ENCODE measurements at places on chromosomes 5 and 9.

- ATAC-seq: no peak
Measured at GRCh38 chr5:94691949-94692348, 73.5 kb downstream of the SLF1 start.

DNA sequence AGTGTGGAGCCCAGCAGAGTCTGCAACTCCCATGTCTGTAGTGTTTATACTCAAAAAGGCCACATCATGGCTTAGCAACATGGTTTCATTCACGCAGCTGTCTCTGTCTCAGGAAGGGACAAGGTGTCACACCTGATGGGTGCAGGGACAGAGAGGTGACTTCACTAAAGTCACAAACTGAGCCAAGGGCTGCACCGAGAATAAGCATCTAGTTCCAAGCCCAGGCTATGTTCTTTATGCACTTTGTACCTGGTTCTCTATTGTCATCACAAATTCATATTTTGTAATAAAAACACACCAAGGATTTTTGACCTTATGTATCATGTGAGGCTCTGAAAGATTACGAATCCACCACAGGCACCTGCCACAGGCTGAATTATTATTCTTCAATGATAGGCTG is 64.9 kb upstream of the STK32A start:
- ATAC-seq: no peak

- ATAC-seq: no peak
Measured at GRCh38 chr9:4494332-4494731, 4.1 kb downstream of the SLC1A1 start.

GRCh38 chr5:133362438-133362837 is 249.9 kb downstream of the FSTL4 start:
- ATAC-seq: no peak

GRCh38 chr5:11777096-11777495 is 127.2 kb downstream of the CTNND2 start:
- ATAC-seq: no peak

DNA sequence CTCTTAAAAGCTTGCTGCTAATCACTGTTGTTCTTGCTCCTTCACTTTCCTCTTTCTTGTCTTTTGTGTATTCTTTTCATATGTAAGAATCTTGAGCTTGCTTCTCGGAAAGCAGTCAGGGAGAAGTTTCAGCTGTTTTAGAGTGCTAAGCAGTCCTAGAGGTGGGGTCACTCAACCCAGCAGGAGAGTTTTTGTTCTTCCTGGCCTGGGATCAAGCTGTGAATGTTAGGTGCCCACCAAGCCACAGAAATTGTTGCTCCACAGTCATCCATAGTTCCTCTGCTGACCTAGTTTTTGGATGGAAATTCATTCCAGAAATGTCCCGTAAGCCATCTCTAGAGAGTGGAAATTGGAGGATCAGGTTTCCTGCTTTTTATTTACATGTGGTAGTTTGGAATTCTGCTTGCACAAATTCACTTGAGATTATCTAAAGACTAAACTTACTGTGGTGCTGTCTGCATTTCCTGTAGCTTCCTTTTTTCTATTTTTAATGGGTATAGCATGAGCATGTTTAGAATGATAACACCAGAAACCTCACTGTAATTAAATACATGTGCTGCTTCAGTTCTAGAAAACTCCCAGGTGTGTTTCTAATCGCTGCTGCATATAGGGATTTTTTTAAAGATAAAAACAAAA is 108.7 kb downstream of the MAST4 start:
- no peak for ATAC-seq

DNA sequence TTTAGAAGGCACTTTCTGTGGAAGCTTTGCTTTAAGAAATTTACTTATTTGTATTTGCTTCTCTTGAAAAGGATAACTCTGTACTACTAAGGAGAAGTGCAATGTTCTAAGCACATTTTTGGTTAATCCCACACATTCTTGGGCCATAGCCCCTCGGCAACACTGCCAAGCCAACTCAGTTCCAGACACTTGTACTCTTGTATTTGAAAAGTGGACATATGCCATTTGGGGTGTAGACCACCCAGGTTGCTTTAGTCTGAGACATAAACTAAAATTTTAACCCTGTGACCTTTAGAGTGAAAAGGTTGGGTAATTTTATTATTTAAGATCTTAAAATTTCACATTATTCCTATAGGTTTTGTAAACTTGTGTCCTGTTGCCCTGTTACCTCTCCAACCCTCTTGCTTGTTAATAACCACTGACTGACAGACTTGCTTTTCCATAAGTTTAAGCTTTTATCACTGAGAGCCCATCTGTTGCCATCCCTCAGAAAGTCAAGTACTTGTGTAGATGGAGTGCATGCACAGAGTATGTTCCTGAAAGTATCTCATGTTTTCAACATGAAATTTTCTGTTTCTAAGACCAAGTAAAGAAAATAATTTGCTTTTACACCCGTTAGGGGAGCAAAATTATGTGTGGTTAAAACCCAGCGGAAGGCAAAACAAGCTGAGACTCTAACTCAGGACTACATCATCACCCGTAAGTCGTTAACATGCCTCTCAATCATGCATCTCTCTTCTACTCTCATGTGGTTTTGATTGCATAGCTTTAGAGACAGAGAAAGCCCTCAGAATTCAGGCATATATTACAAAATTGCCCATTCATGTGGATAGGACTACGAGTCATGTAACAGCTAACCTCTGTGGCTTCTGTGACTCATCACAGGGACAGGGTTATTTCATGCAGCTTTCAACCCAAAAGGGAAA is 117.3 kb downstream of the GDNF start:
- ATAC-seq: no peak

- ATAC-seq: no peak
Measured at GRCh38 chr5:80864706-80865435, 95.3 kb upstream of the RASGRF2 start.

GRCh38 chr5:156491766-156492165 is 164.8 kb downstream of the SGCD start:
- no peak for ATAC-seq

DNA sequence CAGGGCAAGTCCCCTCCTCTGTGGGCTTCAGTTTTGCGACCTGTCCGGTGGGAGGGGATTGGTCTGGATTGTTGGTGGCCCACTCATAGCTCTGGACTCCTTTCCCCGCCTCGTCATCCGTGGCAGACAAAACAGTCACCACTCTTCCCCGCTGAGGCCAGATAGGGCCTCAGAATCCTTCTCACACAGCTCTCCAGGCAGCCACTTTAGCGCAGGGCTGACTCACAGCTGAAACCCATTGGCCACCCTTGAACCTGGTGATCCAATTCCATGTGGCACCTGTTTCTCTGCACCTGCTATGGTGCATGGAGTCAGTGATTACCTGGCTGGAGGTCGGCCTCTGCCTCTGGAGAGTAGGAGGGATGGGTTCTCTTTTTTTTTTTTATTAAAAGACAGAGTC is 15.8 kb upstream of the CACFD1 start:
- no peak for ATAC-seq

GRCh38 chr5:119370486-119370885 is 14.7 kb downstream of the TNFAIP8 start:
- ATAC-seq: no peak

GRCh38 chr9:103802068-103802467 is 292.0 kb upstream of the SMC2 start:
- ATAC-seq: no peak

DNA sequence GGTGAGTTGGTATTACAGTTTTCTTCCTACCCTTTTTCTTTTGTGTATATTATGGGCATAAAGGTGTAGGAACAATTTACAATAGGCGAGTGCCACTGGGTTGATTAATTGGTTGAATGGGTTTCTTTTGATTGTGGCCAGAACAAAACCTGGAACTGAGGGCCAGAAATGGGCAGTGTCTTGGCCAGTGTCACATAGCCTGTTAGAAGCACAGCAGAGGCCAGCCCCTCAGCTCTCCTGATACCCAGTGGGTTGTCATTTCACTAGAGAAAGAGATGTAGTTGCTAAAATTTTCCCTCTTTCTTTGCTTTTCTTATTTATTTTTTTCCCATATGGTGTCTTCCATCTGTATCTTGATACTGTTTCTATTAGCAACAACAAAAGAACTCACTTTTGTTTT is 38.8 kb upstream of the SEMA6A start:
- ATAC-seq: no peak

DNA sequence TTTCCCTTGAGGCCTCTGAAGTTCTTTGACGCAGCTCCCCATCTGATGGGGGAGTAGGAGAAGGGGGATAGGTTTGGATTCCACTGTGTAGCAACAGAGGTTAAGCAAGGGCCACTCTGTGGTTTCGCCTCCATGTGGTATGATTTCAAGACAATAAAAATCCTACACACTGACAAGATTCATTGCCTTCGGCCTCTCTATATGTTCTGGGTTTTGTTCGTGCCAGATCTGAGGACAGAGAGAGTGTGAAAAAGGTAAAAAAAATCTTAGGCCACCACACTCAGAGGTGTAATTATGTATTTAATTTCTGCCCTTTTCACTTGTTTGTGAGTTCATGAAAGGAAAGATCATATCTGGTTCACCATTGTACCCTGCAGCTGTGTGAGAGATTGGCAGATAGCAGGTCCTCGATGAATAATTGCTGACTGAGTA is 715.2 kb upstream of the ZNF608 start:
- no peak for ATAC-seq

GRCh38 chr9:129702589-129703520 is 37.4 kb downstream of the PRRX2 start:
- ATAC-seq: peak; percentile 31

DNA sequence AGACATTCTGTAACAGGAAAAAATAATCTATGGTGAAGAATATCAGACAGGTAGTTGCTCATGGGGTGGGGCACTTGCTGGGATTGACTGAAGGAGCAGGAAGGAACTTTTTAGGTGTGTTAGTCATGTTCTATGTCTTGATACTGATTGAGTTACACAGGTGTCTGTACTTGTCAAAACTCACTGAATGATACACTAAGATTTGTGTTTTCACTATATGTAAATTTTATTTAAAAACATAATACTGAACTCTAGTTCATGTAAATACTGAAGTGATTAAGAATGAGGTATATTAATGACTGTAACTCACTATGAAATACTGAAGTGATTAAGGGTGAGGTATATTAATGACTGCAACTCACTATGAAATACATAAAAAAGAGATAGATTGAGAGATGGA is 28.5 kb downstream of the IL6ST start:
- ATAC-seq: peak; percentile 99

- no peak for ATAC-seq
Measured at GRCh38 chr5:50365426-50366251, 75.4 kb downstream of the EMB start.

DNA sequence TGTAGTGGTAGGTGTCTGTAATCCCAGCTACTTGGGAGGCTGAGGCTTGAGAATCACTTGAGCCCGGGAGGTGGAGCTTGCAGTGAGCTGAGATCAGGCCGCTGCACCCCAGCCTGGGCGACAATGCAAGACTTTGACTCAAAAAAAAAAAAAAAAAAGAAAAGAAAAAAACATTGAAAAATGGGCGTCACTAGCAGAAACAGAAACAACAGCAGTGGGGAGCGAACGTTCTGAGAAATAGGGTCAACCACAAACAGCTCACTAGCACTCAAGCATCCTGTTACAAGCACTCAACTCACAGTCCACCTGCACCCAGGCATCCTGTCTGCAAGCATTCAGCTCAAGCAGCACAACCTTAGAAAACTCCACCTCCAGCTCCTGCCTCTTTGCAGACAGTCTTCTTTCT is 17.2 kb downstream of the TRIM14 start:
- ATAC-seq: peak; percentile 42

DNA sequence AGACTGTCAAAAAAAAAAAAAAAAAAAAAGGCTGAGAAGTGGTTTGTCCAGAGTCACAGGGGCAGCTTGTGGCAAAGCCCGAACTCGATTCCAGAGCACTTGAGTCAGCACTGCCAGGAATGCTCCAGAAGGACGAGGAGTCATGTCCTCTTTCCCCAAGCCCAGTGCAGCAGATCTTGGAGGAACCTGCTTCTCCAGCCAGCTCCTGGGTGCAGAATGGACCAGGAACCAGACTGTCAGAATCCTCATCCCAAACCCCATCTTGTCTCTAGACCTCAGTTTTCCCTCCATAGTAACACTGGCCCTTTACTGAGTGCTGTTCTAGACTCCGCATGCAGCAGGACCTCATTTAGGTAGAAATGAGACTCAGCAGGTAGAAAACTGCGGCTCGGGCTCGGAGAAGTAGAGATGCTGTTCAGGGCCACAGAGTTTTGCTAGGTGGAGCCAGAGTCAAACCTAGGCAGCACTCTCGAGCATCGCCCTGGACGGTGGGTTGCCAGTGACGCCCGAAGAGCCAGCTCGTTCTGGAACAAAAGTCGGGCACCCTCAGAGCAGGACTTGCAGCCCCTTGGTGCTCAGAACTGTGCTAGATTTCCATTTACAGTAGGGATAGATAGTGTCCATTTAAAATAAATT is 15.4 kb downstream of the CD74 start:
- ATAC-seq: no peak

DNA sequence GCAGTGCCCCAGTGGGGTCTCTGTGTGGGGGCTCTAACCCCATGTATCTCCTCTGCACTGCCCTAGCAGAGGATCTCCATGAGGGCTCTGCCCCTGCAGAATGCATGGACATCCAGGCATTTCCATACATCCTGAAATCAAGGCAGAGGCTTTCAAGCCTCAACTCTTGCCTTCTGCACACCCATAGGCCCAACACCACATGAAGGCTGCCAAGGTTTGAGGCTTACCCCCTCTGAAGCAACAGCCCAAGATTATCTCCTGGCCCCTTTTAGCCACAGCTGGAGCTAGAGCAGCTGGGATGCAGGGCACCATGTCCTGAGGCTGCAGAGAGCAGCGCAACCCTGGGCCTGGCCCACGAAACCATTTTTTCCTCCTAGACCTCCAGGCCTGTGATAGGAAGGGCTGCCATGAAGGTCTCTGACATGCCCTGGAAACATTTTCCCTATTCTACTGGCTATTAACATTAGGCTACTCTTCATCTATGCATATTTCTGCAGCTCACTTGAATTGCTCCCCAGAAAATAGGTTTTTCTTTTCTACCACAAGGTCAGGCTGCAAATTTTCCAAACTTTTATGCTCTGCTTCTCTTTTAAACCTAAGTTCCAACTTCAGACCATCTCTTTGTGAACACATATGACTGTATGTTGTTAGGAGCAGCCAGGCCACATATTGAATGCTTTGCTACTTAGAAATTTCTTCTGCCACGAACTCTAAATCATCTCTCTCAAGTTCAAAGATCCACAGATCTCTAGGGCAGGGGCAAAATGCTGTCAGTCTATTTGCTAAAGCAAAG is 18.4 kb downstream of the NR3C1 start:
- ATAC-seq: no peak

GRCh38 chr5:154520861-154521453 is 42.9 kb upstream of the HAND1 start:
- peak; percentile 24 for ATAC-seq

DNA sequence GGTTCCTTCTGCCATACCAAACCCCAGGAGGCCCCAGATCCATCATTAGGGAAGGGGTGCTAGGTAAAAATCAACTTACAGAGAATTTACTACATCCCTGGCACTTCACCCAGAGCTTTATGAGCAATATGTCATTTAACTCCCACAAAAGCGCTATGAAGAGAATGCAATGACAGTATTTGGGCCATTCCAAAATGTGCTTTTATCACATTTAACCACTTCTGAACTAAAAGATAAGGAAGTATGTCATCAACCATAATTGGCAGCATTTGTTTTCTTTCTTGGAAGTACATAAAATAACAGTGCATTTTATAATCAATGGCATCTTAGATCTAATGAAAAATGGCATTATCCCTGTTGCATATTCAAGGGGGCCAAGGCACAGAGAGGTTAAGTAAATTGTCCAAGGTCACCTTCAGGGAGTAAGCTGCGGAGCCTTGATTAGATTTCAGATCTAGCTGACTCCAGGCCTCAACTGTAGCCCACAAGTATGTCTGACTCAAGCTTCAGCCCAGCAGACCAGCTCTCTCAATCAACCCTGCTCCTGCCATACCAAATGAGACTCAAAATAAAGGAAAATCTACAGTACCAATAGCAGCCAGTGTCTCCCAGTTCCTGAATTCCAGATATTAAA is 16.5 kb downstream of the SH3TC2 start:
- no peak for ATAC-seq

Measured in esophagus mucosa (tissue), 1 donor.